Right lobe of liver (tissue), 6 donors: ENCODE measurements at places on chromosomes 5 and 9.
A peak's percentile ranks its signal among the peaks of the same experiment; 100 is the strongest.

DNA sequence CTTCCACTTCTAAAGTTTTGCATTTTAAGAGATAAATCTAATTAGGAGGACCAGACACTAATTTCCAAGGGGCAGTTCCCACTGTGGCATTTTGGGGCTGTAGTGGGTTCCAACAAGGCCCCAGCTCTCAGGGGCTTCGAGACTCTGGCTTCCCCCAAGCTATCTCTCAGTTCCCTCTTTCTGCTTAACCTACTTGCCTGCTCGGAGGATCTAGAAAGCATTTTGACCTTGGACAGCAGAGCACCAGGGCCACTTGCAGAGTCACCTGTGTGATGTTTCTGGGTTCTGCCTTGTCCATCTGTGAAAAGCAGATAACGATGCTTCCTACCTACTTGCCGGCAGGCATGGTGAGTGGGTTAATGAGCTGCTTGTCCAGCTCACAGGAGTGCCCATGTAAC is 175.4 kb downstream of the MED10 start:
- DNase-seq: no peak

GRCh38 chr9:137083394-137084004 is 3.3 kb upstream of the MAN1B1 start:
- no peak for DNase-seq

DNA sequence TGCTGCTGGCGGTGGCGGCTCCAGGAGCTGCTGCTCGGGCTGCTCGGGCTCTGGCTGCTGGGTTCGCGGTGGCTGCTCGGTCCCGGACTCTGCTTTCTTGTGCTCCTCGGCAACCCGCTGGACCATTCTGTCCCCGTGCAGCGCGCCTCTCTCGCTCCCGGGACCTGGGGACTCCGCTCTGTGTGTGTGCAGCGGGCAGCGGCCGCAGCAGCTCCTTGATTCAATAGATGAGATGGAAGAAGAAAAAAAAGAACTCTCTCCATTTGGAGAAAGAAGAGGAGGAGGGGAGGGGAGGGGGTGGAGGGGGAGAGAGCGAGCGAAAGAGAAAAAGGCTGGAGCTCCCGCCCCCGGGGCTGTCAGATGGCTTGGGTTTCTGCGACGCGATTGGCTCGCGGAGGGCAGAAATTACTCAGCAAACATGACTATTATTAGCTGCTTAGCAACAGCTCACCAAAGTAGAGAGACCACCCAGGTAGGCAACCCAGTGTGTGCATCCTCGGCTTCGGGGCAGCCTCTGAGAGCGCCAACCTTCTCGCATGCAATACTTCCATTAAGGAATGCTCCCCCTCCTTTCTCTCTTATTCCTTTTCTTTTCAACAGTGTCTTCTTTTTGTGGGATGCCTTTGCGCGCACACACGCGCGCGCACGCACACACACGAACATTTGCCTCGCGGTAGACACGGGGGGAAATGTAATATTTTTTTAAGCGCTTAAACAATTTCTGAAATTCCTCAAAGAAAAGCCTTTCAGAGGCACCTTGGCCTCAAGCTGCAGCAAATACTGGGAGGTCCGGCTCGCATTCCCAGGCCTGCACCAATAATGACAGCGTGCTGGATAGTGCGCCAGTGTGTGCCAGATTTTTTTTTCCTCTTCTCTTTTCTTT is 7.6 kb downstream of the PTCH1 start:
- DNase-seq: peak; percentile 88

GRCh38 chr5:14244721-14245120 is 101.6 kb downstream of the TRIO start:
- DNase-seq: no peak

DNA sequence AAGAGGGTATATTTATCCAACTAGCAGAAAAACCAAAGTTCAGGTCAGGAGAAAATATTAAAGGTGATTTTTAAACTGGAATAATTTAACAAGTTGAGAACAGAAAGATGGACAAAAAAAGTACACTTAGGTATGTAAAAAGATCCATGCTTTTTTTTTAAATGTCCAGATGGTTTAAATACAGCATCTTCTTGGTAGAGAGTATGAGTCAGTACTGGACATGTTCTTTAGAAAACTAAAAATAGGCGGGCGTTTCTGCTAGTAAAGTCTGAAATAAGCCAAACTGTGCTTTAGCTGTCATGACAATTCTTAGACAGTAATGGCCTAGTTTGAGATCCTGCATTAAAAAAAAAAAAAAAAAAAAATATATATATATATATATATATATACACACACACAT is 255.9 kb upstream of the ST8SIA4 start:
- no peak for DNase-seq

GRCh38 chr9:27430750-27431535 is 93.1 kb upstream of the IFNK start:
- DNase-seq: no peak

GRCh38 chr5:135116160-135116561 is 82.1 kb upstream of the PITX1 start:
- DNase-seq: no peak

DNA sequence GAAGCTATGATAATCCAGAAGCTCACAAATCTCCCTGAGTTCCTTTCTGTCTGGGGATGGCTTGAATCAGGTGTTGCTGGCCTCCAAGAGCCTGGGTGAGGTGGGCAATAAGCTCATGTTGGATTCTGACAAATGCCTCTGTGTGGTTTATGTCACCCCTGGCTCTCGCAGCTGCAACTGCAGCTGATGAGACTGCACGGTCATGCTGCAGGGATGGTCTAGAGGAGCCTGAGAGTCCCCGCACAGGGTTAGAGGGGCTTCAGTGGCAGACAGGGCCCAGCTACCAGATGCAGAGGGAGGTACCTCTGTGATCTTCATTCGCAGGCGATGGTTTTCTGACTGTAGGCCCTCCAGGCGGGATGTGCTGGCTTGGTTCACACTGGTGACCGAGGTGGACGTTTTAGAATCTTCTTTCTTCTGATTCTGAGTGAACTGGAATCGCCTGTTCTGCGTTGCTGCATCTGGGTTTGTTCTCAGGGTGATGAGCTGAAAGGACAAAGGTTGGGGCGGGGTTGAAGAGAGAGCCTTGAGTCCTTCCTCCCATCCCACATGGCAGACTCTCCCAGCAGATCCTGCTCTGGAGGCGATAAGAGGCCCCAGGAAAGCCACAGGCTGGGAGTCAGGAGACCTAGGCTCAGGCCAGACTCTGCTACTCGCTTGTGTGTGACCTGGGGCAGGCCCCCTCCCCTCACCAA is 47.6 kb upstream of the TBC1D2 start:
- no peak for DNase-seq

DNA sequence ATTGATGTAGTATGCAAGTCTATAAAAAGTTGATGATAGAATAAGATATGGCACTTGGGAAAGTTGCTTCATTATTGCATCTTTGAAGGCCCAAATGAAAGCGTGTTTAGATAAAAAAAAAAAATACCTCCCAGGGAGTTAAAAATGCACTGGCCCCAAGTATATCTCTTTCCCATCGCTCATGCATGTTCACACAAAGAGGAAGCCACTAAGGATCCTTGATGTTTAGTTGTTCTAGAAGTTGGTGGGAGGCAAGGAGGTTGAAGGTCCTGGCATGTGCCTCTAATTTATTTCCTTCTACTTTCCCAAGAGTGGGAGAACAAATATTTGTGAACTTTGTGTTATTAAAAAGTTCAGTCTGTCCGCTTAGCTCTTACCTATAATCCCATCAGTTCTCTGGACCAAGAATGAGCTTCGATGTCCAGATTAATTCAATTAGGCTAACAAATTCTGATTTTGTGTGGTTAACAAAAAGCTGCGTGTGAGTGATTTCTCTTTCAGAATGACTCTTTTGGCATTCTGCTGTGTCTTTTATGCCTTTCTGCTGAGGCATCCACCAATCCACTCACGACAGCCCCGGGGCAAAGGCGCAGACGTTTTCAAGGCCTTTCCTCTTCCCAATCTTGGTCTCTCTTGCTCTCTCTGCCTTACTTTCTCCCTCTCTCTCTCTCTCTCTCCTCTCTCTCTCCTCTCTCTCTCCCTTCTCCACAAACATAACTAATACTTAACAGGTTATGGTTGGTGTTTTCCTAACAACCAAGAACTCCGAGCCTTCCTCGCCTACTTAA is 135.1 kb upstream of the ERCC6L2 start:
- DNase-seq: no peak

GRCh38 chr5:149421372-149421685 is 42.2 kb upstream of the IL17B start:
- no peak for DNase-seq

DNA sequence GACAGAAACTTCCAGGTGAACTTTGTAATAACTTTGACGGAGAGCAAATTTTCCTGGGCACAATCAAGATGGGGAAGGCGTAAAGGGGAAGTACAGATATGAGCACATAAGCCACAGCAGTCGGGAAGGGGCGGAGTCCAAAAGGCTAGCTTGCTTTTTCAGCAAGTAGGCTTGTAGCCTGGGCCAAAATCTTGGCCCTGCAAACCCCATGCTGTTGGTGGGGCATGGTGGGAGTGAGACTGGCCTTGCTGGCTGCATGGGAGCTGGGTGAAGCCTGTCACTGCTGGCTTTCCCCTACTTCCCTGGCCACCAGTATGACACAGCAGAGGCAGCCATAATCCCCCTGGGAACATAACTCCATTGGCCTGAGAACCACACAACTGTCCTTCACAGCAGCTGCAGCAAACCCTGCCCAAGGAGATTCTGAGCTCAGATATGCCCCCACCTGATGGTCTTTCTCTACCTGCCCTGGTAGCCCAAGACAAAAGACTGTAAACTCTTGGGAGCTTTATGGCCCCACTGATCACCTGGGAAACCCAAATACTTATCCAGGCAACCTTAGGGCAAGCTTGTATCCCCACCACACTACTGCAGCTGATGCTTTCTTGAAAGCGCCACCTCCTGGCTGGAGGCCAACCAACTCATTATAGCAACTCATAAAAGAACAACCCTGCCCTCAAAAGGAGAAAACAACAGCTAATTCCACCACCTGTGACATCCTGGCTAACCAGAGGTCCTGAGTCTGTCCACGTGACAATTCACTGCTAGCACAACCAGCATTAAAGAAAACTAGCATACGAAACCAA is 24.0 kb downstream of the DCTN4 start:
- peak; percentile 70 for DNase-seq

DNA sequence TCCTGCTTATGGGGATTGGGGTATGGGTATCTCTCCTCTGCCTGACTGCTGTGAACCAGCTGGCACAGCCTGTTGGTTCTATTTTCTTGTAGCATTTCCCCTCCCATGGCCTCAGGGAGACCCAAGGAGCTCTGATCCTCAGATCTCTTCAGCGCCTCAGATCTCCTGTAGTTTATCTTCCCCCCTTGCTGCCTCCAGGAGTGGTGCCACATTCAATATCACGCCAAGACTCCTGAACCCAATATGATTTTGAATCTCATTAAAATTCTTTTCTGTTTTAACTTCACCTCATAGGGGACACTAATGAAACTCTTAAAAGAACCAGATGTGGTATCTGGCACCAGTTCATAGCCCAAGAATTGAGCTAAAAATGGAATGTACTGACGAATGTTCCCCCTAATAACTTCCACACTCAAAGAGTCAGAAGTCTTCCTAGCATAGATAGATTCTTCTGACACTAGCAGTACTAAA is 59.6 kb upstream of the LIFR start:
- DNase-seq: no peak

GRCh38 chr5:139985733-139986132 is 57.4 kb downstream of the NRG2 start:
- DNase-seq: no peak

DNA sequence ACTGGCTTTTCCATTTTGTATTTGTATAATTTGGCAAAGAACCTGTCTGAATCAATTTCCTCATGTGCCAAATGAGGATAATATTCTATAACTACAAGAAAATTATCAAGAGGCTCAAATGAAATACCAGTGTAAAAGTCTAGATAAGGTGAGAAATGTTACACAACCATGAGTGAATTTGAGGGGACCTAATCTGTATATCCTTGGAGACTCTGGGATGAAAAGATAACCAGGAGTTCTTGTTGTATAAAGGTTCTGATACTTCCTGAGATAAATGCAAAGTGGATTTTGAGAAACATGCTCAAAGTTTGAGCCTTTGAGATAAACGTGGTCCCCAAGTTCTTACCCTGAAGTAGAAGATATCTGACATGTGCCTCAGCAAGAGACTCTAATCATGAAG is 120.3 kb upstream of the SLC12A2 start:
- no peak for DNase-seq

DNA sequence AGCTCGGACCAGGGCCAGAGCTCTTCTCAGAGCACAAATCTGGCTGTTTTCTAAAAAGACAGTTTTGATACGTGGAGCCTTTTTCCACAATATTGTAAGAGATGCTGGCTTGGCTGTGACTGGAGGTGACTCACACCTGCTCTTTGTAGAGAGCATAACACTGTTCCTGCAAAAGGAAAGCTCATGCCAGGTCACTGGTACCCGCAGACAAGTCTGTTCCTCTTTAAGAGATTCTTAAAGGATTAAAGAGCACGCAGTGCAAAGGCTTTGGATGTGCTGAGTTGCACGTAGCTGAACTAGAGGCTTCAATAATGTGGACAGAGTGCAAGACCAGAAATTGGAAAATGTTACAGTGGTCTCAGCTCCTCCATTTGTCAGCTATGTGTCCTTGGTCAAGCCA is 19.0 kb downstream of the ACTL7B start:
- DNase-seq: no peak

DNA sequence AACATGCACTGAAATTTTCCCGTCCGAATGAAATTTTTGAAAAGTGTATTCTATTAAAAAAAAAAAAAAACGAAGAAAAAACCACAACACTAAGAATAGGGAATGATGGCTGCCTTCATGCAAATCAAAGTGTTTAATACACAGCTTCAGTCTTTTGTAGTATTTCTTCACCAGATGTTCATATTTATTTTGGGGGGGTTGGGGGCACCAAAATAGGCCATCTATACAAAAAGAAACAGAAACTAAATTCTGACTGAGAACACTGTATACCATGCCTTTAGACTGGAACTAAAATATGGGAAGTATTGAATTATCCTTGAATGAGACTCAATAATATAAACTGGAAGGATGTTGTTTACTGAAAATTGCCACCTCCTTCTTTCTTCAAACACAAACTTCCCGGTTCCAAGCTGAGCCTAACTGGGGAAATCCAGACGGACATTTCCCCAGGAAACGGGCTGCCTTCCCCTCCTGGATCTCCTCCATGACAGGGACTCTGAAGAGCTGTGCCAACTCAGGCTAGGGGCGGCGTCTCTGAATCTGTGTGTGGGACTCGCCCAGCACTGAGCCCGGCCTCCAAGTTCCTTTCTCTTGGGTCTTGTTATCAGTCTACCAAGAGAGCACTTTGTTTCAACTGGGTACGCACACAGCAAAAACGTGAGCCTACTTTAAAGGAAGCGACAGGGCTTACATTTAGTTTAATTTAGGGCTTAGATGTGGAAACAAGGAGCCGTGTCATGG is 511.3 kb upstream of the ADAMTS16 start:
- DNase-seq: no peak
